Skin of body (tissue), 3 donors: ENCODE measurements at places on chromosomes 7 and 10.

- no peak for DNase-seq
Measured at GRCh38 chr10:132879408-132880127, 62.8 kb downstream of the CFAP46 start.

DNA sequence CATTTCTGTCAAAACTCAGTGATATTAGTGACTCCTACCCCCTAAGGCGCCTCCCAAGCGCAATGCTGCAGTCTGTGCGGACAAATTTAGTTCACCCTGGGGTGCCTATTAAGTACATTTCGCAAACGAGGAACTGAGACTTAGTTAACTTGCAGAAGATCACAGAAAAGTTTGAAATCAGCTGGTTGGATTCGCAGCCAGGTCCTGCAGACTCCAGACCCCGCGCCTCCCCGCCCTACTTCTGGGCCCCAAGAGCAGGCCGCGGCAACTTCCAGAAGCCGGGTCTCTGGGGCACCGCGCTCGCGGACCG is 588 bp downstream of the CYREN start:
- no peak for DNase-seq

GRCh38 chr7:108094933-108095710 is 35.0 kb downstream of the LAMB4 start:
- DNase-seq, result peak; percentile 71

- no peak for DNase-seq
Measured at GRCh38 chr7:142720986-142721385, 28.3 kb upstream of the PRSS1 start.

DNA sequence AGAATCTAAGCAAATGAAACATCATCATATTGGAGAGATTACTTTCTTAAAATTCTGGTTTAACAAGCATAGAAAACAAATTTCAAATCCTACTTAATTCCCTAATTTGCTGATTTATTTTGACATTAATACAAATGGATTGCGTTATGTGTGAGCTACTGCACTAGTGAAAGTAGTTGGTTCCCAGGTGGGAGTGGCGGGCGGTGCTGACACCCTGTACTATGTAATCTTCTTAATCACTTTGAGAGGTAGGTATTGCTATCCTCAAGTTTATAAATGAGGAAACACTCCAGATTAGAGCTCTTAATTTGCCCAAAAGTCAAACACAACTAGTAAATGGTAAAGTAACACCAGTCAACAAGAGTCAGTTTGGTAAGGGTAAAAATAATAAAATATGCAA is 131.1 kb downstream of the ELAPOR2 start:
- no peak for DNase-seq
